ENCODE measurements at places on chromosomes 2 and 18.

GRCh38 chr18:32301976-32302743, 112.3 kb downstream of the MEP1B start:
- no peak for DNase-seq

DNA sequence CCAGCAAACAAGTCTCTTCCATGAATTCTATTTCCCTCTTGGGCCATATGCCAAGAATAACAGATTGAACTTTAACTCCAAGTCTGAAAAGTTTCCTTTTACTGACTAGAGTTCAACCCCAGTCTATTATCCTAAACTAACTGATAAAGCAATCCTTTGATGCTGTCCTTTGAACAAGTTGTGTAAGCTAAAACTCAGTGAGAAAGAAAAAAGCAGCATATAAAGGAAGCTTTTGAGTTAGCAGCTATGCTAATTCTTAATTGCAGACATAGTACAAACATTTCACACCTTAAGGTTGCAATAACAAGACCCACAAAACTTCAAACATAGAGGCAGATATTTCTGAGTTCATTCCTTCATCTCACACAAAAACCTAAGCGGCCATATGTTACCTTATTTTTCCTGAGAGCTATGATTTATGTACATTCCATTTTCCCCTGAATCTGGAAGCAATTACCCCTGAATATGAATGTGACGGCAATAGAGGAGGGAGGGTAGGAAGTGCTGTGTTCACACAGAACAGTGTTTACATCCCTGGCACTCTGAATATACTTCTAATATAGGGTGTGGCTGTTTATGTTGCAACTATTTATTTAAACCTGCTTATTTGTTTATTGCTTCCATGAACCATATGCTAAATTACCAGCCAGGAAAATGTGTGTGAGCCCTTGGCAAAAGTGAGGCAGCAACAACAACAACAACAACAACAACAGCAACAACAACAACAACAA, 180.6 kb downstream of the IRS1 start:
- no peak for DNase-seq

- DNase-seq: no peak
Measured at GRCh38 chr2:112805542-112805941, 21.2 kb upstream of the IL1A start.

DNA sequence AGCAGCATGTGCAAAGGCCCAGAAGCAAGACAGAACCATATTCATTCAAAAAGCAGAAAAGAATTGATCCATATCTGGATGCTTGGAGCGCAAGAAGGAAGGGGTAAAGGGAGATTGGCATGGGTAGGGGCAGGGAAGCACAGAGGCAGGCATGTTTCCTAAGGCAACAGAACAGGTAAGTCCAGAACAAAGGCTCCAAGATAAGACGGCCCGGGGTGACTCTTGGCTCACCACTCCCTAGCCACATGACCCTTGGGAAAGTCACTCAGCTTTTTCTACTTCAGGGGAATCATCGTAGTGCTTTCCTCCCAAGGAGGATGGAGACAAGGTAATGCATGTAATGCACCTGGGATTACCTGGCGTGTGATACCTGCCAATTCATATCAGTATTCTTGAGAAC, 37.7 kb upstream of the ST3GAL5 start:
- no peak for DNase-seq

- DNase-seq: peak; percentile 89
Measured at GRCh38 chr2:239259603-239260298, 141.1 kb downstream of the HDAC4 start.

DNA sequence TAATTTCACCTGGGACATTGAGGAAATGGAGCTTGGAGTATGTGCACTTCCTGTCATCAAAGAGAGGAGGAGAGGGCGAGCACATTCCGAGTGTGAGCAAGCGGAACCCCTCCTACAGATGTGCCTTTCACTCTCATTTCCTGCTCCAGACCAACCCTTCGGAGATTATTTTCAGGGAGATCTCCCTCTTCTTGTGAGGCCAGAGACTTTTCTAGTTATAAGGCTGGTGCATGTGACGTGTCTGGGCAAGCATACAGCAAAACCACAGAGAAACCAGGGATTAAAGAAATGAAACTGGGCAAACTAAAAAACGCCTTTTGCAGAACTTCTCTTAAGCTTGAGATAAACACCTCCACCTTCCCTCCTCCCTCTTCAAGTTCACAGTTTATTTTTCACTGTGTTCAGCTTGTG, 409.2 kb upstream of the TCF4 start:
- DNase-seq: peak; percentile 9

DNA sequence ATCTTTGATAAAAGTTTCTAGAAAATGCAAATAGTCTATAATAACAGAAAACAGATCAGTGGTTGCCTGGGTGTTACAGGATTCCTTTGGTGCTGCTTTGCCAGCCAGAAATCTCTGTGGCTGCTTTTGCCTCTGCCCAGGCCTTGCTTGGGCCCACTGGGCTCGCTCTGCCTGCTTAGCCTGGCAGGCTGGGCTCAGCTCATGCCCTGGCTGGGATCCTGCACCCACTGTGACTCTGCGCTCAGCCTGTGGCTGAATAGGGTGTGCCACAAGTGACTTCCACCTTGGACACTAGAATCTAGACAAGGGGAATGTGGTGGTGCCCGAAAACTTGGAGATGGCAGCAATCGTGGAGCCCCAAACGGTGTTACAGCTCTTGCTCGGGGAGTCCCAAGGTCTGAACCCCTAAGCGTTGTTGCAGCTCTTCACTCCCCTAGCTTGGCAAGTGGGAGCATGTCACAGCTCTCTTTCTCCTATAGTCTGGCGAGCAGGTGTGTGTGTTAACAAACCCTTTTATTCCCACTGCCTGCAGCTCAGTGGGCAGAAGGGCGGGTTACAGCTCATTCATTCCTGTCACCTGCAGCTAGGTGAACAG, 50.9 kb downstream of the FBXO48 start:
- no peak for DNase-seq

DNA sequence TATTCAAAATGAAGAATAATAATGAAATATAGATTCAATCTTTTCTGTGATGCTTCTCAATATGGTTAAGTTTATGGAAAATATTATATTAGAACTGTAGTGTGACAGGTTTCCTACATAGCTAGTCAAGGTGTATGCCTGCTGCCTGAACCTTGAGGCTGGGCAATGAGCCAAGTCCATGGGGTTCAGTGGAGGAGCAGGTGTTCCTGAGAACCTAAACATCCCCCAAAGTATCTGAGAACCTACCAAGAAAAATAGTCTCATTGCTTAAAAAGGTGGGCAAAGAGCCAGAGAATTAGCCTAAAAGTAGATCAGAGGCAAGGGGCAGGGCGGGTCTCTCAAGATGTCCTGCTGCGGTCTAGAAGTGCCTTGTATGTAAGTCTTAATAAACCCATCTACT, 185.9 kb upstream of the SPHKAP start:
- no peak for DNase-seq

- no peak for DNase-seq
Measured at GRCh38 chr18:59624369-59624765, 72.9 kb downstream of the CCBE1 start.

DNA sequence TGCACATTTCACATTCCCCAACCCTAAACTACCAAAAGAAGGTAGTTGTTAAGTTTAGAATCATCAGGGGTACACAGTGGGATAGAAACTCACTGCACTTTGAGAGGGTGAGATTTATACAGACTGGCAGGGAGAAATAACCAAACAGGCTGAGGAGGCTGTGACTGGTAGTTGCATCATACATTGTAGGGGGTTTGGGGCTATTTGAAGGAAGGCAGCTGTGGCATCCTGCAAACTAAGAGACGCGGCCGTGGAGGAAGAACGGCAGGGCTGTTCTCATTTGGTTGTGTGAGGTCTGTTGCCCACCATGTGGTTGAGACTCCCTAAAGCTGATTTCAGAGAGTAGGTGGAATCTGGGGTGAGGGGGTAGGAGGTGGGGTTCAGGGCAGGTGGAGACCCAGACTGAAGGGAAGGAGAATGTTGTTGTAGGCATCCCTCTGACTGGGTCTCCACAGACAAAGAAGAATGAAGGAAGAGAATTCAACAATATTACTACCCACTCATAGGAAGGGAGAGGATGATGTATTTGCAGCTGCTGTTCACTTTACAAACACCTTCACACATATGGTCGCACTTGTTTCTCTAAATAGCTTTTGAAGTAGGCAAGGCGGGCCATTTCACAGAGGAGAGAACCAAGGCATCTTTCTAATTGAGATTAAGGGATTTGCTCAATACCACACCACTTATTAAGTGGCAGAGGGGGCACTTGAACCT, 170.9 kb upstream of the SIX2 start:
- DNase-seq: no peak

DNA sequence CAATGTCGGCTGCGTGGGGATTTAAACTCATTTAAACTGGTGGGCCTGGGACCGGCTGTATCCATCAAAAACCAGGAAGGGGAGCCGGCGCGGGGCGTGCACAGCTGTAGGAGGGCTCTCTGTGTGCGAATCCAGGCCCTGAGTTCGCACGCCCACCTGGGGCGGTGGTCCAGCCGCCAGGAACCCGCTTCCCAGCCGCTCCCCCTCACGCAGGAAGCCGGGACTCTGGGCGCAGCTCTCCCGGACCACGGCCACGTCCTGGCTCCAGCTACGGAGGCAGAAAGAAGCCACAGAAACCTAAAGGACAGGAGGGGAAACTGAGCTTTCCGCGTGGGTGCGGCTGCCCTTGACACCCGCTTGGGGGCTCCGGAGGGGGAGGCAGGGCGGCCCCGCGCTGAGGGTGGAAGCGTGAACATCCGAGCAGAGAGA, 80.6 kb downstream of the GFPT1 start:
- DNase-seq: no peak

DNA sequence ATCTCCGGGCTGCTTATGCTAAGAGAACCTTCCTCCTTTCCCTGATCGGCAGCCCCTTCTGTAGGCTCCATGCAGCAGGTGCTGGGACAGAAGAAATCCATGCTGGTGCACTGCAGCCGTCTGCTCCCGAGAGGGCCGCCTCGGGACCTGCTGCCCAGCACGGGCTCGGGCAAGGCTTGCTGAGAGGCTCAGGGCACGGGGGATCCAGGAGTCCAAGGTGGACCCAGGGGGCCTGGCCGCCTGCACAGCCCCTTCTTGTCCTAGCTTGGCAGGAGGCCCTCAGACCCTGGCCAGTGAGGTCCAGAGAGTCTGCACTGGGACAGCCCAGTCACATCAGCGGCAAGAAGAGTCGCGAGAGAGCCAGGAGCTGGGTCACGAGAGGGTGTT, 13.3 kb upstream of the DUSP2 start:
- no peak for DNase-seq

- no peak for DNase-seq
Measured at GRCh38 chr2:190335225-190335559, 8.2 kb upstream of the INPP1 start.

DNA sequence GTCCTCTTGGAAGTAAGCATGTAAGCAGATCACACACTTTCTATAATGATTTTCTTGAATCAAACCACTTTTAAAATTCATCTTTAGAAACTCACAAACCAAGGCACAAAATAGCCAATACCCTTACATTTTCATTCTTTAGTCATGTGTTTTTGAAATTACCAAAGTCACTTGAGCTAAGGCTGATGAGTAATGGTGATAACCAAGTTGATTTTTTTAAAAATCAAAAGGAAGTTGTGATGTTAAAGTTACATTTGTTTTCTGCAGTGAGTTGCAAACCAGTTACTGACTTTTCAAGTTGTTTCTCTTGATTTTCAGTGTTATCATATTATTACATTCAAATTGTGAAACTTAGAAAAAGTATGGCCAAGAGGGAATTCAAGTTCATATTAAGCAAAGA, 21.5 kb upstream of the IL18RAP start:
- DNase-seq: peak; percentile 49

GRCh38 chr2:69804416-69804815, 25.0 kb upstream of the GMCL1 start:
- no peak for DNase-seq

- no peak for DNase-seq
Measured at GRCh38 chr18:57957210-57957609, 86.8 kb upstream of the NEDD4L start.

- DNase-seq: no peak
Measured at GRCh38 chr2:75022516-75022915, 64.1 kb downstream of the POLE4 start.

DNA sequence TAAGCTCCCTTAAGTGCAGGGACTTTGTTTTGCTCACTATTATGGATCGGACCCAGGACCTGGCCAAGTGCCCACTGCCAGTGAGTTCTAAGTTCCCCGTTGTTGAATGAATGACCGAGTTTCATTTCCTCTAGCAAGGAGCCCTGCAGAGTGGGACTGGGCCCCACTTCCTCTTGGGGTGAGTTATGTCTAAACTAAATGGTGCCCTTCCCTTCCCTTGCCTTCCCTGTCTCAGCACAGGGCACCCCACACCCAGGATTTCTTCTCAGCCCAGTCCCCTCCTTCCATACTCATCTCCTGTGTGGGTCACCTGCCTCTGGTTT, 195.3 kb upstream of the HS6ST1 start:
- peak; percentile 91 for DNase-seq

GRCh38 chr2:19706332-19706731, 195.5 kb downstream of the TTC32 start:
- DNase-seq: no peak

DNA sequence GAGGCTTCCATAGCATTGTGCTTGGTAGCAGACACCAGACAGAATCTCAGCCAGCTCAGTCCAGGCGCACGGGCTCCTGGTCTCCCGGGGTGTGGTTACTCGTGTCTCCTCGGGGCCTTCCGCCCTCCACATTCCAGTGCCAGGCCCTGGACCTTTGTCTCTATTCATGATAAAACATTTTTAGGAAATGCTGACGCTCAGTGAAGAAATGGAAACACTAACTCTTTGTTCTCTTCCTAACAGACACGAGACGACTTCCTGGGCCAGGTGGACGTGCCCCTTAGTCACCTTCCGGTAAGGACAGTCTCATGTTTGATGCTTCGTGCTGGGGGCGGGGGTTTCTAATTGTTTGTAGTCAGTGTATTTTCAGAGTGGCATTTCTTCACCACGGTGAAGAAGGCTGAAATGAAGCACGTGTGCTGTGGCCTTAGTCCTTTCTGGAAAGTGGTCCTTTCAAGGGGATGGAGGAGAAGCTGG, 271.8 kb downstream of the NEDD4L start:
- DNase-seq: no peak

GRCh38 chr2:64649013-64649484, 4.7 kb downstream of the SERTAD2 start:
- DNase-seq: no peak

- no peak for DNase-seq
Measured at GRCh38 chr2:135607561-135607960, 76.3 kb downstream of the R3HDM1 start.

DNA sequence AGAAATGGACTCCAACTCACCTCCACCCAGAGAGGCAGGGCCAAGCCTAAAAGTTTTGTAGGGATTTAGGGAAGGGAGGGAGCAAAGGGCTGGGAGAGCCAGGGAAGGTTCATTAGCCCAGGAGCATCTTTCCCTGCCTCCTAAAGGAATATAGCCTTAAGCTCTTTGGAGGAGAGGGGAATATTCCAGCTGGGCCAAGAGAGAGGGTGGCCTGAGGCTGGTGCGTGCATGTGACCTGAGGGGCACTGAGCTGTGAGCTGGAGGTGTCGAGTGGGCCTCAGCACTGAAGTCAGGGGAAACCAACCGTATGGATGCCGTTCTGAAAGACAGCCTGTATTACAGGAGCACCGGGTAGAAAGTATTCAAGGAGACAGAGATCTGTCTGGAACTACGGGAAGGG, 112.6 kb downstream of the KLHL29 start:
- DNase-seq: no peak

GRCh38 chr2:177275040-177275742, 10.7 kb upstream of the NFE2L2 start:
- DNase-seq: no peak

Data from inflammatory macrophage (primary cell).